Fibroblast of skin of right biceps (primary cell): ENCODE measurements at places on chromosomes 2 and 18.

- no peak for DNase-seq
Measured at GRCh38 chr18:77632758-77633157, 383.1 kb downstream of the GALR1 start.

GRCh38 chr18:72768681-72769229, 99.0 kb downstream of the NETO1 start:
- no peak for DNase-seq

DNA sequence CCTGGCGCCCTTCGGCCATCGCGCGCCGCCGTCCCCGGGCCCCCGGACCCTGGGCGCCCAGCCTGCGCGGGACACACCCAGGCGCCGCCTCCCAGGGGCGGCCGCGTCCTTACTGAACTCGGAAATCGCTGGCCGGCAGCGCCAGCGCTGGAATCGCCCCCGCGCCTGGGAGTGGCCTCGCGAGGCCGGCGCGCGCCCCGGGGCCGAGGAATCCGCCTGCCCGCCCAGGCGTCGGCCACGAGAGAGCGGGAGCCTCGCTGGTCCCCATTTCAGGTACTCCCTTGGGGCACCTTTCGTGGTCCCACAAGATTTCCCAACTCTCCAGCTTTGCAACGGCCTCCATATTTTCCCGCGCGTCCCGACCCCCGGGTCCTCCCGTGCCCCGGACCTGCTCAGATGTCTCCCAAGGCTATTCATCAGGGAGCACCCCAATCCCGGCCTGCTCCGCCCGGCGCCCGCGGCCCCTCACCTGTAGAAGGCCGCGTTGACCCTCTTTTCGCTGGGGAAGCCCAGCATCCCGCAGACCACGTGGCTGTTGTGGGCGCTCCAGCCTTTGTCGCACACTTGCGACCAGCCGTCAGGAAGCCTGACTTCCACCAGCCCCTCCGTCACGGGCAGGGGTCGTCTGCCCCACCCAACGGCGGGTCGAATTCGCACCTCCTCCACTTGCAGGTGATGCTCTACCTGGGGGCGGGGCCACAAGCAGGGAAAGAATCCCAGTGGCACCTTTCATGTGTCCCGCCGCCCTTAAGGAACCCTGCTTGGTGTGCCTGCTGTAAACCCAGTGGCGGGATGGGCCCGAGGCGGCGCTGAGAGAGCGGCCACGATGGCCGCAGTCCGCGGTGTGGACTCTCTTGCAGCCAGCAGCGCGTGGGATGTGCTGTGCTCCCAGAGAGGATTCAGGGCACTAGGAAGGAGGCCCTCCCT, 4.6 kb downstream of the LOXL3 start:
- peak; percentile 63 for DNase-seq

DNA sequence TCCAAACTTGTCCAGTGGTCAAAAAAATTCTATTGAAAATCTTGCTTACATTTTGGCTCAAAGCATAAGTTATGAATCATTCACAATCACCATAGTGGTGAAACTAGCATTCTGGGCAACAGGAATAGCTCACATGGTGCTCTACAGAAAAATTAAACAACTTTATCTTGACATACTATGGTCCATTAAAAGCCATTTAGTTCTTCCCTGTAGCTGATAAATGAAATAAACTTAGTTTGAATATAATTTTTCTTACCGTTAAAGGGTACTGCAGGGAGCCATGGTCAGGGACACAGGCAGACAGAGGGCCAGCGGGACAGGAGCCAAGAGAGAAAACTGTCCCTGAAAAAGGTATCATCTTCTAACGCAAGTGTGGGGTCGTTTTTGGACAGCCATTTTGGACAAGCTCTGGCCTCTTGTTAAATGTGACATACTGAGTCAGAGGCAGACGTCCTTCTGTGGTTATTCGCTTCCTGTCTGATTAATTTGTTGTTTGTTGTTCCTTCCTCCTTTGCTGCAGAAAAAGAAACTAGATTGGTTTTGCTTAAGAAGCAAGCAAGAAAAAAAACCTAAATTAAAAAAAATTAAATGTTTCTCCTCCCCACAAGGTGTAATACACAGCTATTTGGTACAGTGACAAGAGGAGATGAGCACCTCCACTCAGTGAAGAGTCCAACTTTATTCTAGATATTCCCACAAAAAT, at the start of gene WIPF1:
Gene WIPF1, minus strand, starts transcription at position 460 of the 703 bp plus-strand sequence. CDS start 12,231 bp downstream, outside the sequence.
- DNase-seq: peak; percentile 62

GRCh38 chr2:151280271-151280670, 9.2 kb downstream of the NMI start:
- DNase-seq: peak; percentile 48

GRCh38 chr2:110678457-110679336, 834 bp upstream of the BUB1 start:
- DNase-seq: peak; percentile 16

GRCh38 chr2:217193431-217194340, 333.8 kb upstream of the TNP1 start:
- no peak for DNase-seq

GRCh38 chr18:29156531-29156930, 979.6 kb upstream of the CDH2 start:
- DNase-seq: no peak

GRCh38 chr2:201350879-201351278, 6.3 kb downstream of the FLACC1 start:
- DNase-seq: no peak

GRCh38 chr2:25362434-25363145, 20.9 kb upstream of the DNMT3A start:
- DNase-seq: no peak

DNA sequence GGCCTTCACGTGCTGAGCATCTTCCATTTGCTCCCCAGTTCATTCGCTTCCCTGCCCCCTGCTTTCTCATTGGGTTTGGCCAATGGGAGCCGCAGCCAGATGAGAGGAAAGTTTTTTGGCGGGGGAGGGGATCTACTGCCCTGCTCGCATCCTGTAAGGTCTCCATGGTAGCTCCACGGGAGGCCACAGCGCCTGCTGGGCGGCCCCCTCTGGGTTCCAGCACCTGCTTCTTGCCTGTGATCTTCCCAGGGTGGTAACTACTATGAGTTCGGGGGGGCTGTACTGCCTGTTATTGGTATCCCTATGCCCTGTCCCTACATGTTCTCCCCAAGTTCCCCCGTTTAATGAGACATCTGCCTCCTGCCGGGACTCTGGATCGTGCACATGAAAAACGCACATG, 57.2 kb downstream of the INPP5D start:
- DNase-seq: no peak

- DNase-seq: no peak
Measured at GRCh38 chr2:161113693-161114575, 46.3 kb upstream of the TANK start.

DNA sequence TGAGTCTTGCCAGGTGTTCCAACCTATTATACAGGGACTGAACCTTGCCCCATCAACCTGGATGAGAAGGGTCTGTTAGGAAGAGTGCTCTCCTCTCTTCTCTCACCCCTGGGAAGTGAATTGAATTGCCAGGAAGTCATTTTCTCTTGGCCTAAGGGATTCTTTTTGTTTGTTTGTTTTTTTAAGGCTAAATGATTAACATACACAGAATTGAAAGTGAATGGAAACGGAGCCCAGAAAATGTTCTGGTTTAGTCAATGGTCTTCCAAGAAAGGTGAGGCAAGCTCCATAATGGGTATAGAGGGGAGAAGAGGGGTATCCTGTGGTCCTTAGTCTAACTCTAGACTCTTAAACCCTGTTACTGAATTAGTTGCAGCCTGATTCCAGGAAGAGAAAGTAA, 189.1 kb downstream of the FSHR start:
- DNase-seq: no peak

DNA sequence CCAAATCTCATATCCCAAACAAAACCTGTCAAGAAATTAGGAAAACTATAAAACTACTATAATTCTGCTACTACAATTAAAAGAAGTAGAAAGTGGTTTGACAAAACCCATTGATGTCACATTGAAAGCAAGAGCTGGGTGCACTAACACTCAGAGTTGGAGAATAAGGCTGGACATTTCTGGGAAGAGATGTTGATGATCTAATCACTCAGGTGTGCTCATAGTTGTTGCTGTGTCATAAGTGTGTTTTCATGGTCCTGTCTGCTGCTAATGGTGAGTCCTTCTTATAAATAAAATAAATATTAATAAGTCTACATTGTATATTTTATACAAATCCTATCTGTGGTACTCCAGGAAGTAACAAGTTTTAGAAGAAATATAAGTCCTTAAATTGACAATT, 168.2 kb upstream of the LRP1B start:
- DNase-seq: no peak

- no peak for DNase-seq
Measured at GRCh38 chr18:21450913-21451312, 149.6 kb downstream of the ESCO1 start.

DNA sequence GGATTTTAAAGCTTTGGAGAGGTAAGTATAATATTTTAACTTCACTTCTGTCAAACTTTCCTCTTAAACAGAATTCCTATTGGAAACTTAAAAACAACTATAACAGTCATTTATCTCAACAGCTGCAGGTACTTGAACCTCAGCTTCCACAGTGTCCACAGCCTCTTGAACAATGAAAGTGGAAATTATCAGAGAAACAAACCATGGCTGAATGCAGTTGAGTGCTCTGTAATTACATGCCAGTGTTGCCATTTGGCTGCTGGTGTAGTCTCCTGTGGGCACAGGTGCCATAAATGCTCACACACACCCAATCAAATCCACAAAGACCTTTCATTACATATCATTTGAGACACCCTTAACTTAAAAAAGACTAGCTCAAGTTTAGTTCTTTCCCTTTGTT, 125.1 kb downstream of the CPS1 start:
- no peak for DNase-seq

DNA sequence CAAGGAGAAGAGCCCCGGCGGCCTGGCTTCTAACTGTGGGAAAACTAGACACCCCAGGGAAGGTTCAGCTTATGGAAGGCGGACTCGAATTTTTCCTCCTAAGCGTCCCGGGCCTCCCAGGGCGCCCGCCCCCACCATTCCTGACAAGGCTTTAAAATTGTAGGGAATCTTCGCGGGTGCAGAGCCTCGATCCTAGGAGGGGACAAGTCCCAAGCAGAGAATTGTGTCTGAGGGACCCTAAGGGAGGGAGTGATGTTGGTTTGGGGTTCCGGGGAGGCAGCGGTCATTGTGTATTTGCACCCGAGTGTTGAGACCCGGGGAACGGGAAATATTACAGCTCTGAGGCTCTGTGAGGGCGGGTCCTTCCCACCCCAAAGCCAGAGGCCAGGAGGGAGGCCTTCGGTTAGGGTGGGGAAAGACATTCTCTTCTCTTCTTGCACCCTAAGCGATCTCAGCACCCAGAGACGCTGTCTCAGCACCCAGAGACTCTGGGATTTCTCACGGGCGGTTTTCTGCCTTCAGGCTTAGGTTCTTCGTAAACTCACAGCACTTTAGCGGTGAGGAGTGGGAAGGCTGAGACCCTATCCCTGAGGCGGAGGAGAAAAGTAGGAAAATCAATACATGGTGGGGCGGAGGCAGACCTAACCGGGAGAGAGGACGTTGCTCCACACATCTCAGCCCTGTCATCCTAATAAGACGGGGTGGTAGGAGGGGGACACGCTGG, 7.6 kb downstream of the OSR1 start:
- DNase-seq: no peak

DNA sequence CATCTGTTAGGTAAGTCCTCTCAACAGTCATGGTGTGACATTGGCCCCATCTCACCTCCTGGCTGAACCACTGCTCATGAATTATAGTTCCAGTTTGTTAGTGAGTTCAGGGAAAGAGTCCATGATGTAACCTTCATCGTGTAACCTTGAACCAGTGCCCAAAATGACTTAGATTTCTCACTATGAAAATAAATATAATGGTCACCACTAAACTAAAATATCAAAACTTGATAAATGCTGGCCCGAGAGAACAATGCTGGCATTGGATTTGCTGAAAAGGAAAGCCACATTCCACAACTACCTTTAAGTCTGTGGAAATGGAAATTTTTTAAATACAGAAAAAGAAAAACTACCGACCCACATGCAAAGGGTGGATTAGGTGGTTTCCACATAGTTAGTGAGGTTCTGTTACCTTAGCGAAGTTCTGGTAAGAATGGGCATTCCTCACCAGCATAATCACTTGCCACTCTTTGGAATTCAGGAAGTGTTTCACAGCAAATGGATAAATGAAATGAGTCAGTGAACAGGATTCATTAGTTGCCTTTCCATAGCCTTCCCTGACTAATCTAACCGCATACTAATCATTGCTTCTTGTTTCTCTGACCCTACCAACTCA, 133.9 kb upstream of the CTAGE1 start:
- peak; percentile 93 for DNase-seq

DNA sequence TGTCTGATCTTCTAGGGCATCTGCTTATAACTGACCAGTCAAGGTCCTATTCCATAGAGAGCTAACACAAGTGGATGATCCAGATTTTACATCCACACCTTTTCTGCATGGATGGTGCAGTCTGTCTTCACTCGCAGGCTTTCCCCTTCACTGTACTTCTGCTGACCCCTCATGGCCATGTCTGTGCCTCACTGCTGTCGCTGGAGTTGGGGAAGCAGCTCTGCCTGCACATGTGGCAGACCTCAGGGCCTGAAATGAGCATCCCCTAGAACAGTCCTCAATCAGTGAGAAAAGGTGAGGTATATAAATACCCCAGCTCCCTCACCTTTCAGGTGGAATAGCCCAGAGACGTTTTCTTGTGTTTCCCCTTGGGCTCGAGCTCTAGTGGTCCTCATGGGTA, 233.8 kb downstream of the ANKRD36B start:
- DNase-seq: no peak

DNA sequence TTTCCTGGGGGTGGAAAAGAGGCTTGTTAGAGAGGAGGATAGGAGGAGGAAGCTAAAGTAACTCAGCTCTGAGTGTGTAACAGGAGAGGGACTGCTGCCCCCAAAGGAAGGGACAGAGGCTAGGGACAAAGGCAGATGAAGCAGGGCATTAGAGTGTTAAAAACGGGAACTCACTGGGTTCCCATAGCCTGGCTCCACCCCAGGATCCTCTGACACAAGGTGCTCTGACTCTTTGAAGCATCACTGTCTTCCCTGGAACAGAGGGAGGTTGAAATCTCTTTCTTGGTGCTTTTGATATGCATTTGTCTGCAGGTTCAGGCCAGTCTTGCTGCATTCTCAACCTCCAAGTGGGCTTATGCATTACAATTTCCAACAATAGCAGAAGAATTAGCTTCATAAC, 22.9 kb downstream of the IL36A start:
- DNase-seq: no peak

- DNase-seq: peak; percentile 37
Measured at GRCh38 chr2:157685572-157685971, 56.9 kb upstream of the ACVR1C start.

- no peak for DNase-seq
Measured at GRCh38 chr2:204447722-204448121, 97.6 kb upstream of the PARD3B start.

DNA sequence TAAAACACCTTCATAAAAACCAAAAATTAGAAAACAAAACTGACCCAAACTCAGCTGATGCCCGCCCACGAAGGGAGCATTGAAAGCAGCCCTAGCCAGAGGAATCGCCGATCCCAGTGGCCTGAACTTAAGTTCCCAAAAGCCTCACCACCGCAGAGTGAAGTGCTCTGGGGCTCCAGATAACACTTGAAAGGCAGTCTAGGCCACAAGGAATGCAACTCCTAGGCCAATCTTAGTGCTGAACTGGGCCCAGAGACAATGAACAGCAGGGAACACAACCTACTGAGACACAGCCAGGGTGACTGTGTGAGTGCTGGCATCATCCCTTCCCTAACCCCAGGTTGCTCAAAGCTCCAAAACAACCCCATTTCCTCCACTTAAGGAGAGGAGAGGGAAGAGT, 59.6 kb upstream of the CHN1 start:
- no peak for DNase-seq

GRCh38 chr18:76388261-76388660, 106.8 kb downstream of the ZNF516 start:
- no peak for DNase-seq
